ENCODE measurements at places on chromosomes 11 and 22.

GRCh38 chr11:66359662-66360087, 11.9 kb downstream of the SLC29A2 start:
- no peak for DNase-seq

DNA sequence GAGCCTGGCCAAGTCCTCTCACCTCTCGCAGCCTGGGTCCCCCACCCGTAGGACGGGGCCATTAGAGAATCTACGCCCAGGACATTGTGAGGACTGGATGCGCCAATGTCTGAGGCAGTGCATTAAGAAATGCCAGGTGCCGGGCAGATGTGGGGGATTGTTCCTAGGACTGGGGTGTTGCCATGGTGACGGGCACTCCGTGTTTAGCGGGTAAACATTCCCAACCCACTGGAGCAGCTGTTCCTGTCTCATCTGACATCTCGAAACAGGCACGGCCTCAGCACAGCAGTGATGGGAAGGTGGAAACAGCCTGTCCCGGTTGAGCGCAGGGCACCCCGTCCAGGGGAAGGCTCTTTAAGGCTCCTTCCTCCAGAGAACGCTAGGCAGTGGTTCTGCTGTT, 99.6 kb upstream of the RTL6 start:
- peak; percentile 25 for DNase-seq

DNA sequence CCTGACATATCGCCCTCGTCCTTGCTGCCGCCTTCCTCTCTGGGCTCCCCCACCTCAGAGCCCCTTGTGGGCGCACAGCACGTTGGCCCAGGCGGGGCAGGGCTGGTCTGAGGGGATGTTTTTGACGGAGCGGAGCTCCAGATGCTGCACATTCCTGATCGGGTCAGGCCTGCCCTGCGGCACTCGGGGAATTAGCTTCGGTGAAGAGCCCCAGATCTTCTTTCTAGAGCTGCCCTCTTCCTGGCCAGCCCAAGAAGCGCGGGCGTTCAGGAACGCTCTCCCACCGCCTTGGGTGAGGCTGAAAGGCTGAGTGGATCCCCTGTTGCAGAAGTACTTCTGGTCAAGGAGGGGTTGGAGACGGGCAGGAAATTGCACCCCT, 12.1 kb downstream of the YPEL4 start:
- peak; percentile 75 for DNase-seq

GRCh38 chr11:67352546-67353316, 615 bp downstream of the POLD4 start:
- DNase-seq: peak; percentile 55

DNA sequence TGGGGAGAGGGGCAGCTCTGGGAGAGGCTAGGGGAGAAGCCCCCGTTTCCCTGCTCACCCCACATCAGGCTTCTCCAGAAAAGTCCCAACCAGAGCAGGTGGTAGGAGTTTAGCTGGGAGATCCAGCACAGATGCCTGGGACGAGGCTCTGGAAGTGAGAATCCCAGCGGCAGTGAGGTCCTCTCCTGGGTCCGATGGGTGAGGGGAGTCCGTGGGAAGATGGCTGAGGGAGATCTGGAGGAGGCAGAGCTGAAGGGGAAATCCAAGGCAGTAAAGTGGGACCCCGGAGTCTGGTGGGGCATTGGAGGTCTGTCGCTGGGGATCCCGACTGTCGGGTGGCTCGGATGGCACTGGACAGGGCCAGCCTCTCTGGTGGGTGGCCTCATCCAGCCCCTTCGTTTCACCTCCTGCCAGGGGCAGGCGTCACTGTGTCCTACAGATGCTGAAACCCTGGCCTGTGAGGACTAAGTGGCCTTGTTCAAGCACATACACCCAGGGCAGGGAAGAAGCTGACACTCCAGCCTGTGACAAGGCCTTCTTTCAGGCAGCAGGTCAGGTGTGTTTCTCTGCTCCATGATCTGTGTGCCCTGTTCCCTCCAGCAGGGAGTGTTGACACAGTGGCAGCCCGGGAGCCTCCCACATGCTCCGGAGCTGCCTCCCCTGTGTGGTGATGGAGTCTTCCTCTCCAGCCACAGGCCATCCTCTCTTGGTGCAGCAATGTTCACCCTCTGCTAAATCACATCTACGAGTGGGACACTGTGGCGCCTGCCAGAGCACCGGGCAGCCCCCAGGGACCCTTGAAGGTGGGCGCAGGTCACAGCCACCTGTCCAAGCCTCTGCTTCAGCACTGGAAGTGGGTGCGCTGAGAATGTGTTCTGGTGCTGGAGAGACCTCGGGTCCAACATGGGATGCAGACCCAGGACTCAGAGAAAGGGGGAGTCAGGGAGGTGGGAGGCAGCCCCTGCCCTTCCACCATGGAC, 850.8 kb downstream of the BRD1 start:
- DNase-seq: no peak

- DNase-seq: no peak
These were observed 98.2 kb downstream of the MYO18B start for GRCh38 chr22:25840167-25840566.

DNA sequence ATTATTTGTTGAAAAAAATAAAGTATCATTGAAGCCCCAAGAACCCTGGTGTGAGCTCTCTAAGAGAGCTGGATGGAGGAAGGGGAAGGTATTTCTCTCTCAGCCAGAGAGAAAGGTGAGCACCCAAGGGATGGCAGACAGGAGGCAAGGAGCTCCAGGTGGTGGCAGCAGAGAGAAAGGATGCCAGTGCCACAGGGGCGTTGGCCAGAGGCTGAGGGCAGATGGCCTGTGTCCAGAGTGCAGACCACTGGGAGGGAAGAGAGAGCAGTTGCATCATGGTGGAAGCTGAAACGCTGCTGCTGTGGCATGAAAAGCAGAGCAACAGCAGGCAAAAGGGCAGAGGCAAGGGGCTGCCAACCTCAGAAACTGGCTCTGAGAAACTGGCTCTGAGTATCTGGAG, 8.5 kb downstream of the SPON1 start:
- peak; percentile 22 for DNase-seq

DNA sequence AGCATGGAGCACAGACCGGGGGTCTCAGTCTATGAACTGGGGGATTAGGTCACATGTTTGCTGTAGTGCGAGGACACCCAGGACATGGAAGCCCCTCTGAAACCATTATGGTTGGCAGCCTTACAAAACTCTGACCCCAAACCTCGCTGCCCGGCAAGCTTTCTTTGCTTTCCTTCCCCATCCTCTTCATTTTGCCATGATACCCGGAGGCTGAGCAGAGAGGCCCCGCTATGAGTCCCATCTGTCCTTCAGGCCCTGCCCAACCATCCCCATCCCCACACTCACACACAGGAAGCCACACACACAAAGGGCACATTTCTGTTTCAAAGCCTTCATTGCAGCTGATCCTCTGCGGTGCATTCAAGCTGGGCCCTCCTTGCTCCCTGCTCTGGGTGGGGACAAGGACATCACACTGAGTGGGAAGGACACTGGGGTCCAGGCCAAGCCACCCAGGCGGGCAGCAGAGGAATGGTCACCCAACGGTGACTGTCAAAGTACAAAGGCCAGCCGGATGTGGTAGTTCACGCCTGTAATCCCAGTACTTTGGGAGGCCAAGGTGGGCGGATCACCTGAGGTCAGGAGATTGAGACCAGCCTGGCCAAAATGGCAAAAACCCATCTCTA, 176.5 kb downstream of the CTTN start:
- DNase-seq: no peak

GRCh38 chr11:68480852-68481510, 20.4 kb downstream of the PPP6R3 start:
- DNase-seq: no peak

GRCh38 chr11:119157063-119157462, 8.2 kb downstream of the ABCG4 start:
- no peak for DNase-seq

DNA sequence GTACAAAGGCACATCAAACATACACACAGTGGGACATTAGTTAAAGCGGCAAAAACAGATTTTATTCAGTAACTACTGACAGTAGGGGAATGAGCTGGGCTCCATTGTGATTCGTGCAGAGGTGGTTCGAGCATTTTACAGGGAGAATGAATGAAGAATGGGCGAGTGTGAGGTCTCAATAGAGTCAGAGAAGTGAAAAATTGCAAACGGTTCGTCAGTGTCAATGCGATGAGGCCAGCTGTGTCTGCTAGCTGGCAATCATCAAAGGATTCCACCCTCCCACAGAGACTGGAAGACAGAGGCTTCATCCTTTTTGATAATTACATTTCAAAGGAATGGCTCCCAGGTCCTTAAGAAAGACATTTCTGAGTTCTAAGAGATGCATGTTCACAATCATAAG, 17.4 kb downstream of the OR4D9 start:
- no peak for DNase-seq

GRCh38 chr11:73401217-73401923, 25.2 kb downstream of the RELT start:
- peak; percentile 47 for DNase-seq

- peak; percentile 80 for DNase-seq
These were observed 4.6 kb downstream of the APOL4 start for GRCh38 chr22:36197065-36197440.

- DNase-seq: no peak
These were observed 351.8 kb upstream of the ANO3 start for GRCh38 chr11:25980091-25980490.

DNA sequence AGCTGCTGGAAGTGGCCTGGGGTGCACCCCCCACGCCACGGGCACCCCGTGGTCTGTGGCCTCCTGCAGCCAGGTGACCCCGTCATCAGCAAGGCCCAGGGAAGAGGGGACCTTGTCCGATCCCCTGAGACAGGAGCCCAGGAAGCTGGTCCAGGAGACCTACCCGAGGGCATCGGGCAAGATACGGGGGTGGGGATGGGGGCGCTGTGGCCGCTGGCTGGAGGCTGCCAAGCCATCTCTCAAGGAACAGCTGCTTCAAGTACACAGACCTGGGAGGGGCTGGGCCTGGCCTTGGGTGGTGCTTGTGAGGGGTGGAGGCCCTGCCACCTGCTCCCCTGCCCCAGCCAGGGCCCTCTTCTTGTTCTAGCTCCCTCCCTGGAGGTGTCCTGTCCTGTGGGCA, 1272.1 kb downstream of the BRD1 start:
- DNase-seq: no peak

DNA sequence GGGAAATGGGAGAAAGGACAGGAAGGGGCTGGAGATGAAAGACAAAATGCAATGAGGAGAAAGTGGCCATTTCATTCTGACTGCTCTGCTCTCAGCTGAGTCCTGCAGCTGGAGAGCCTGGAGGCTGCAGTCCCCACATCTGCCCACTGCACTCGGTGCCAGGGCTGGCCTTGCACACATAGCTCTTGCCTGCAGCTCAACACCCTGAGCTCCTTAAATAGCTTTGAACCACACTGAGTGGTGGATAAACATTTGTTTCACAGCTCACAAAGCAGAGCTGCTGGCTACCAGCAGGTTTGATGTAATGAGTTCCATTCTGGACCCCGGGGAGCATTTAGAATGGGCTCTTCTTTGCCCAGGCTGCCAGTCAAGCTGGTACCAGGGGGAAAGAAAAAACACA, 426.1 kb upstream of the CADM1 start:
- no peak for DNase-seq

DNA sequence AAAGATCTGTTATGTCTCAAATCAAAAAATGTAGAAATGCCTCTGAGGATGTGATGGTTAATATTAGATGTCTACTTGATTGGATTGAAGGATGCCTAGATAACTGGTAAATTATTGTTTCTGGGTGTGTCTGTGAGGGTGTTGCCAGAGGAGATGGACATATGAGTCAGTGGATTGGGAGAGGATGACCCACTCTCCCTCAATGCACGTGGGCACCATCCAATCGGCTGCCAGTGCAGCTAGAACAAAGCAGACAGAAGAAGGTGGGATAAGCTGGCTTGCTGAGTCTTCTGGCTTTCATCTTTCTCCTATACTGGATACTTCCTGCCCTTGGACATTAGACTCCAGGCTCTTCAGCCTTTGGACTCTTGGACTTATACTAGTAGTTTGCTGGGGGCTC, 430.3 kb downstream of the SOX6 start:
- DNase-seq: no peak

DNA sequence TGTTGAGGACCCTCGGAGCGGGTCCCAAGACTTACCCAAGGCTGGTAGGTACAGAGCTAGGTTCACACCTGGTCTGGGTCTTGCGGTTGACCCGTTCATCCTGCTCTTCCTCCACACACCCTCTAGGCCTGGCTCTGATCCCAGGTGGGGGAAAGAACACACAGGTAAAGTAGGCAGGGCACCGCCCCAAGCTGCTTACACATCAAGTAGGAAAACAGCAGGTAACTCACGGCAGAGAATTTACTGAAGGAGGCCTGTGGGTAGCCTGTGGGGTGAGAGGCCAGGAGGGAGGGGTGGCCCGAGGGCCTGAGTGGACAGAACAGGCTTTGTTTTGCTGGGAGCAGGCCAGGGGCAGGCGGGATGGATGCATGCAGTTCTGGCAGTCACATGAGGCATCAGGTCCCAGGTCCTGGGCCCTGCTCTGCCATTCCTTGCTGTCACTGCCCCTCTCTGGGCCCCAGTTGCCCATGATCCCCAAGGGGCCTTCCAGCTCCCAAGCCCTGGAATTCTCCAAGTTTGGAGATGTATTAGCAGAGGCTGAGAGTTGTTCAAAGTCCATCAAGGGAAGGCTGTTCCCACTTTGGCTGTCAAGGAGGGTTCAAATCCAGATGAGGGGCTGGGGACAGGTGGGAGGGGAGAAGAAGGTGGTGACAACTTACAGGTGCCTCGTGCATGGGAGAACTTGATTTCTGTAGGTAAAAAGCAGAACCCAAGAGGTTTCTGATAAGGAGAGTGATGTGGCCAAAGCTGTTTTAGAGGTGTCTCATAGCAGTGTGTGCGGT, 5.7 kb downstream of the TSKU start:
- no peak for DNase-seq

- no peak for DNase-seq
These were observed 1522.6 kb downstream of the FAM181B start for GRCh38 chr11:81211050-81211449.

Data from EH (cell line).